ENCODE measurements at places on chromosomes 3 and 15.

GRCh38 chr15:81751816-81752545 is 293.8 kb downstream of the MEX3B start:
- no peak for DNase-seq

DNA sequence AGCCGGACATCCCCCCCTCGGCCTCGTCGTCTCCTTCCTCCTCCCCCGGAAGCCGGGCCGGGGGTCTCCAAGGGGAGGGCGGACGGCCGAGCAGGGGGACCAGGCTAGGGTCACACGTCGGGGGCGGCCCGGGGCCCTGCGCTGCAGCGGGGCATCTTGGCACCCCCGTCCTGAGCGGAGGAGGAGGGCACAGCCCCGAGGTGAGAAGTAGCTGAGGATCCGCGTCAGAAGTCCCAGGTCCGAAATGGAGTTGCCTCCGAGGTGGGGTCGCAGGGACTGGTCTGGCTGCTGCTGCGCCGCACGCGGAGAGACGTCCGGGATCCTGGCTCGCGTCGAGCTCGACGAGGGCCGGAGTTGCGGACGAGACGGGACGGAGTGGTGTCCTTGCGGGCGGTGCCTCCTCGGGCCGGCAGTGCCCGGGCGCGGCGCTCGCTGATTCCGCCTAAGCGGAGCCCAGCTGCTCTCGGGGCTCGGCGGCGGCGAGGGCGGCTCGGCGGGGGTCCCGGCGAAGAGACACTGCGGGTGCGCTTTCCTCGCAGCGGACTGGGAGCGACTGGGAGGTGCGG is at the start of gene ADCY5:
TSS of gene ADCY5 (minus strand) at position 555 of the 566 bp plus-strand sequence. CDS start at position 10, 545 bp downstream.
- DNase-seq = peak; percentile 18

DNA sequence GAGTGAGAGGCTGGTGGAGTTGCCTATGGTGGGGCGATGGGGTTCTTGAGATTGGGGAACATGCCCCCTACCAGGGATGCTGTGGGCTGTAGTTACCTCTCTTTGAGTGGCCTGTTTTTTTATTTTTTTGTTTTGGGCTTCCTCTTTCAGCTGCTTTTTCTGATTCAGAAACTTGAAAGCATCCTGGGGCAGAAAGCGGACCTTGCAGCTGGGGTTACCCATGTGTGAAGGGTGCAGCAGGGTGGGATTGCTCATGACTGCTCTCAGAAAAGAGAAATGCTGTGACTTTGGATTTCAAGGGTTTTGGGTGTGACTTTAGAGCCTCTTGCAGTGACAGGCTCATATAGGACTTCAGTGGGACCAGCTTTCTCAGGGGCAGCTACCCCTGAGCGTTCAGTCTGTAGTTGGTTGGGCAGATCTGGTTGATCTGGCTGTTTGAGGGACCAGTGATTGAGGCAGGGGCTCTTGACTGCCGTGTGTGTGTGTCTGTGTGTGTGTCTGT is 1.8 kb downstream of the LIMD1 start:
- DNase-seq = no peak

- DNase-seq = peak; percentile 90
Observed at GRCh38 chr3:44584646-44585501, at the start of gene ZNF660. ZNF660 (plus strand) TSS chr3:44584964; CDS start chr3:44594194, 9,230 bp downstream.

DNA sequence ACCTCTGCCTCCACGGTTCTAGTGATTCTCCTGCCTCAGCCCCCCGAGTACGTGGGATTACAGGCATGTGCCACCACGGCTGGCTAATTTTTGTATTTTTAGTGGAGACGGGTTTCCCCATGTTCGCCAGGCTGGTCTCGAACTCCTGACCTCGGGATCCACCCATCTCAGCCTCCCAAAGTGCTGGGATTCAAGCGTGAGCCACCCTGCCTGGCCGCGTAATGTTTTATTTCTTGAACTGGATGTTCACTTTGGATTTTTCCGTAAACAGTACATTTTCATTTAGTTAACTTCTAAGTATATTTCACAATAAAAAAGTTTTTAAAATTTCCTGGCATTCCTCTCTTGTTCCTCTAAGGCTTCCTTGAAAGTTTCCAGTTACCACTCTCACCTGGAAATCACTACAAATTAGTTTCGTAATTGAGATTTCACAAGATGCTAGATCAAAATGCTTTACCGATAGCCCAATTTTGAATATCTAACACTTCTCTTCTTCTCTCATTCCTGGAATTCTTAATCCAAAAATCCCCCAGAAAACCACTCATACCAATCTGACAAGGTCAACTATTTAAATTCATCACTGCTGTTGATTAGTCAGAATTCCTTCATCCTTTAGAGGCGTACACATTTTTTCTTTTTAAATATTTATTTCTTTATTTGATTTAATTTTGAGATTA is 44.7 kb upstream of the INO80 start:
- no peak for DNase-seq

- DNase-seq = no peak
Observed at GRCh38 chr15:94029495-94029894, 201.9 kb upstream of the MCTP2 start.

DNA sequence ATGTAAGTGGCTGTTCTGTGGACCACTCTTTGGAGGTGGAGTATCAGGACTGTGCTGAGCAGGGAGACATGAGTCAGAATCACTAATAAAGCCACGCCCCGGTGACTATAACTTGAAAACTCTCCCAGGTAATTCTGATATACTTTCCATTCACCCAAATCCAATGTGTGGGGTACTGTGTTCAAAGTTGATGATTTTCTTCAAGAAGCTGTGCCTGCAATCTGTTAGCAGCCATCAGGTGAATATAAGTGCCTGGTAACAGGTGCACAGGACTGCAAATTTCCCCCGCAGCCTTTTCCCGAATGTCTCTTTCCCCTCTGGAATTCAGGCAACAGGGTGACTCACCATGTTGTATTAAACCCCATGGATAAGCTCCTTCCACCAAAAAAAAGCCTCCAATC is 17.0 kb downstream of the MAGI1 start:
- DNase-seq = no peak

- DNase-seq = no peak
Observed at GRCh38 chr3:3189102-3189727, 9.7 kb upstream of the CRBN start.

DNA sequence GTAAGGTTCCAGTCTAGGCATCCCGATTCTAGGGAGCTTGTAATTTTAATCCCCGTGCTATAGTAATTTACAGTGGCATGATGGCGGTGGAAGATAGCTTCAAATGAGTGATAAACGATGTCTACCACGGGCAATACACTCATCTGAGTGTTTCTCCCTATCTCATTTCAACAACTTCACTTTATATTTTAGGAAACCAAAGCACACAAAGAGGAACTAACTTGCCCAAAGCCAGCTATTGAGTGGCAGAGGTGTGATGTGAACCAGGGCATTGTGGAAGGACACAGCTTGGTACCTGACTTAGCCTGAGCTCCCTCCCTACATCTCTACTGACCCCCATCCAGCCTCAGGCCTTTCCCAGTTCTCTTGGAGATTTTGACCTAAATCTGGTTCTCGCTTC is 16.9 kb upstream of the FILIP1L start:
- DNase-seq = no peak

DNA sequence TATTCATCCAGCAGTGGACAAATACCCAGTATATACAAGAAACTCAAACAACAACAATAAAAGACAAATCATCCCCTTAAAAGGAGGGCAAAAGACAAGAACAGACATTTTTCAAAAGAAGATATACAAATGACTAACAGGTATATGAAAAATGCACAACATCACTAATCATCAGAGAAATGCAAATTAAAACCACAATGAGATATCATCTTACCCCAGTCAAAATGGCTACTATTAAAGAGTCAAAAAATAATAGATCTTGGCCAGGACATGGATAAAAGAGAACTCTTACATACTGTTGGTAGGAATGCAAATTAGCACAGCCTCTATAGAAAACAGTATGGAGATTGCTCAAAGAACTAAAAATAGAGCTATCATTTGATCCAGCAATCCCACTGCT is 16.9 kb downstream of the DHX36 start:
- DNase-seq = no peak

GRCh38 chr15:27210176-27210575 is 239.2 kb downstream of the GABRG3 start:
- DNase-seq = no peak

- DNase-seq = no peak
Observed at GRCh38 chr3:160885791-160886286, 129.8 kb downstream of the PPM1L start.

GRCh38 chr3:186368717-186369116 is 6.7 kb upstream of the DGKG start:
- no peak for DNase-seq

GRCh38 chr3:167051421-167051820 is 328.7 kb downstream of the ZBBX start:
- no peak for DNase-seq

GRCh38 chr15:36897834-36898233 is 202.5 kb downstream of the MEIS2 start:
- DNase-seq = no peak

- DNase-seq = no peak
Observed at GRCh38 chr3:85355572-85355971, 396.8 kb downstream of the CADM2 start.

DNA sequence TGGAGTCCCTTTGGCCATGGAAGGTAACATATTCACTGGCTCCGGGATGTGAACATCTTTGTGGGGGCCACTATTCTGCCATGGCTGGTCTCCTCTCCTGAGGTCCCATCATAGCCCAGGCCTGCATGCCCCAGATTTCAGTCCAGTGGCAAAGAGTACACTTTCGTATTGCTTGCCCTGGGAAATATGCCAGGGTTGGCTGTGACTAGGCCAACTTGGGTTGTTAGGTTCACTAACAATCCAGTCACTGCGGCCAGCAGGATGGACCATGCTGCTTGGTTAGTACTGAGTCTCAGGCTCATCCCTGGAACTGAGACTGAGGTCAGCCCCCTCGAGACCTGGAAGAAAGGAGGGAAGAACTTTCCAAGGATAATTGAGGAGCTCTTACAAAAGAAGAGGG is 9.8 kb upstream of the EEFSEC start:
- DNase-seq = no peak

- DNase-seq = no peak
Observed at GRCh38 chr15:84782346-84782745, 34.0 kb downstream of the ZNF592 start.

DNA sequence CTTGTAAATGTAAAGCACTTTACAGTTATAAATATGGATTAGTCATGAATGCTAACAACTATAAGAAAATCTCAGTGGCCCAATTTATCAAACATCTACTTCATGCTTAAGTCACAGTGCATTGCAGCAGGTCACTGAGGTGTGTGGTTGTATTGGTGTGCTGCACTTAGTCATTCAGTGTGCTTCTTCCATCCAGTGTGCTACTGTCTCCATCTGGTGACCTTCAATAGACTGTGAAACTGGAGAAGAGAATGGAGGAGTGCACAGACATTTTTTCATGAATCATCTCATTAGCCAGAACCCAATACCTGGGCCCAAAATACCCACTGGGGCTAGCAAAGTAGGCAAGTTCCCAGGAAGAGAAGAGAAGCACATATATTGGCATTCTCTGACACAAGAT is 199.6 kb downstream of the SHOX2 start:
- no peak for DNase-seq

GRCh38 chr3:46930945-46931403 is 45.6 kb downstream of the CCDC12 start:
- DNase-seq = no peak

DNA sequence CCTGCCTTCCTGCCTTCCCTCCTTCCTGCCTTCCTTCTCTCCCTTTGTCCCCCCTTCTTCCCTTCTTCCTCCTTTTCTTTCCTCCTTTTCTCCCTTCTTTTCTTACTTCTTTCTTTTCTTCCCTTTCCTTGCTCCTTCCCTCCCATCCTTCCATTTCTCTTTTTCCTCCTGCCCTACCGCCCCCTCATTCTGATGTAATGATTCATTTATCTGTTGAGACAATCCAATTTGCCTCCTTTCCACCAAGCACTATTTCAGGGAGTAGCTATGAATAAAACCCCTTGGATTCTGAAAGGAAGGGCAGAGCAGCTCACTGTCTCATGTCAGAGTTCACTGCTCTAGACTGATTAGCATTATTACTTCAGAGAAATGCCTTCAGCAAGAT is 462.6 kb downstream of the PDCD6IP start:
- DNase-seq = no peak

GRCh38 chr15:51589881-51590568 is 32.5 kb downstream of the DMXL2 start:
- no peak for DNase-seq

- DNase-seq = no peak
Observed at GRCh38 chr15:79740561-79740960, 156.3 kb downstream of the MTHFS start.

DNA sequence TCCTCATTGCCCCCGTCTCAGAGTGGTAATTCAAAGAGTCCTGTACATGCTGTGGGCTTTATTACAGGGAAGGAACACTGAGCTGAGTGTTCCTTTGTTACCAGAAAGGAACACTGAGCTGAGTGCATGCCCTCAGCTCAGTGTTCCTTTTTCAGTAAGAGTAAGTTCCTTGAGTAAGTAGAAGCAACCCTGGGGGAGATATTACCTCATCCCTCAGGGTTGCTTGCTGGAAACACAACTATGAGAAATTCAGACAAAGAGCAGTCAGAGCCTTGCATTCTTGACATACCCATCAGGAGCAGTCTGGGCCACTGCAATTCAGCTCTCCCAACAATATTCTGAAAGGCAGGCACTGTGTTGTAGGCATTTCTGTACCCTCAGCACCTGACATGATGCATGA is 17.0 kb downstream of the CHRM5 start:
- DNase-seq = peak; percentile 18

- no peak for DNase-seq
Observed at GRCh38 chr3:67335813-67336212, 318.6 kb downstream of the SUCLG2 start.

DNA sequence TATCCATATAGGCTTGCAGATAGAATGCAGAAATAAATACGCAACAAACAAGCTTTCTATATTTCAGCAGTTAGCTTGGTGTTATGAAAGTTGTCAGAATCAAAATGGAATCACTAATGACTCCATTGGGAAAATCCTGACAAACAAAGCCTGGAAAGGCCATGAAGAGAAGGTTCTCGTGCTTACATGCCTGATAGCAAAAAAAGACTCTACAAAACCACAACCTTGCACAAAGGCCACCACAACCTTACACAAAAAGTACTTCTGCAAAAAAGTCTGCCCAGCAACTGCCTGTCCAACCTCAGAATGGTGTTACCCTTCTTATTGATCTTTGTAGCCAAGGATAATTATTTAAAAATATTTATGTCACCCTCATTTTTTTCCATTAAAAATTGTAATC is 14.4 kb upstream of the PLSCR1 start:
- no peak for DNase-seq

All from neuronal stem cell (in vitro differentiated cells).